Progenitor cell of endocrine pancreas (in vitro differentiated cells): ENCODE measurements at places on chromosomes 1 and 21.
A peak's percentile ranks its signal among the peaks of the same experiment; 100 is the strongest.

GRCh38 chr1:180907313-180908055, 5.2 kb upstream of the KIAA1614 start:
- no peak for DNase-seq

GRCh38 chr1:5994713-5995621, 2.7 kb upstream of the NPHP4 start:
- no peak for DNase-seq

GRCh38 chr1:244796719-244797406, 38.6 kb upstream of the COX20 start:
- peak; percentile 29 for DNase-seq

DNA sequence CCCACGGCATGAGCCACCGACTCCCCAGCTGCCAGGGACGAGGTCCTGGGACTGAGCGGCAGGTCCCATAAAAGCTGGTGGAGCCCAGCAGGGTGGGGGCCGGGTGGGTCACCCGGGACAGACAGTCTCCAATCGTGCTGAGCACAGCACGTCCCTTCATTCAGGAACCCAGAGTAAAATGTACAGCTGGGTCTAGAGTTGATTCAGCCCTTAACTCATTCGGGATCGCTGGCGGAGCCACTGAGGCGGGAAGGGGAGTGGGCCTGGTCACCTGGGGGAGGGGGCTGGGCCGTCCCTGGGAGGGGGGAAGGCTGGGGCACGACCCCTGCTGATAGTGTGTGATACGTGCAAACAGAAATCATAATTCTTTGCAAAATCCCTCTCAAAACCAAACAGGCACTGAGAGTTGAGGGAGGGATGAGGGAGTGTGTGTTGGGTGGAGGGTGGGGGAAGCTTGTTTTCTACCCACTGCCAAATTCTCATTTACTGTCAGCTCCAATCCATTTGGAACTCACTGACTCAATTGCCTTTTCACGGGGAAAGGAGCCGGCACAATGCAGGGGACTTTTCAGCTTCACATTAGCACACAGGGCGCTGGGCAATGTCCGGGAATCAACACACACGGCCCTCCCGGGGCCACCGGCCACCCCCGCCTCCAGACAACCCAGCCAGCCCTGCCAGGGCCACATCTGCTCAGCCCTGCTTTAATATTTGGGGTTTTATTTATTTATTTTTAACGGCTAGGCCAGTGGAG, 13.8 kb downstream of the CASZ1 start:
- DNase-seq = no peak

- no peak for DNase-seq
Observed at GRCh38 chr1:43990271-43991199, 864 bp upstream of the CCDC24 start.

GRCh38 chr21:34526618-34527290, 14.7 kb upstream of the KCNE1 start:
- DNase-seq = peak; percentile 47

DNA sequence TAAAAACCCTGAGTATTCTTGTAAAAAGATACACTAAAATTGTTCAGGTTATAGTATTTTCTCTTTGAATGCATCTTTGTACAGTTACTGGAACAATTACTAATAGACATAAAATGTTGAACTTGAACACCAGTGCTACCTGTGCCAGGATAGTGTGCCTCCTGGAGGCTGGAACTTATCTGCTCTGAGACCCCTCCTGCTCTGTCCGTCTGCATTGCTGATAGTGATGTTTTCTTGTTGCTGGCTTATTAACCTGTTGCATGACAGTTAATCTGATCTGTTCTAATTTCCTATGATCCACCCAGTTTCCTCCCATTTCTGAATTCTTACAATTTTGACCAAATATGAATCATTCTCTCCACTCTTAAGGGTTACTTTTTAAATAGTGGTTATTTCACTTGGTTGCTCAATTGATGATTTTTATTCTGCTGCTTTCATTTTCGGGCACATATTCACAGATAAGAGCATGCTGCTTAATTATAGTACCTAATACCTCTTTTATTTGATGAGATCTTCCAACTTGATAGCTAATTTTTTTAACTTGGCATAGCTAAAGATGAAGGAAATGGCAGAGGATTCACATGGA, 101.4 kb downstream of the CC2D1B start:
- DNase-seq = no peak

- no peak for DNase-seq
Observed at GRCh38 chr1:228870041-228870713, 134.9 kb downstream of the RHOU start.

DNA sequence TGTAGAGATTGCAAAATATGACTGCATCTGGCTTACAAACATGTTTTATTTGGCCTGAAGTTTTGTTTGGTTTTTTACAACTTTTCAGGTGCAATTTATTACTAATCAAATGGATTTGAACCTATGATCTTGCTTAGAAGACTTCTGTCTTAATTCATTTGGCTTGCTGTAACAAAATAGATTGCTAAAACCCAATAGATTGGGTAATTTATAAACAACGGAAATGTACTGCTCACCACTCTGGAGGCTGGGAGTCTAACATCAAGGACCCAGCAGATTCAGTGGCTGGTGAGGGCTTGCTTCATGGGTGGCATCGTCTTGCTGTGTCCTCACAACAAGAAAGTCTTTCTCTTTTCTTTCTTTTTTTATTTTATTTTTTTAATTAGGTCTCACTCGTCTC, 72.9 kb downstream of the LBR start:
- DNase-seq = no peak

- DNase-seq = no peak
Observed at GRCh38 chr1:159823406-159823805, 3.3 kb upstream of the SLAMF8 start.

GRCh38 chr1:30511991-30512913, 211.1 kb downstream of the MATN1 start:
- DNase-seq = peak; percentile 5

DNA sequence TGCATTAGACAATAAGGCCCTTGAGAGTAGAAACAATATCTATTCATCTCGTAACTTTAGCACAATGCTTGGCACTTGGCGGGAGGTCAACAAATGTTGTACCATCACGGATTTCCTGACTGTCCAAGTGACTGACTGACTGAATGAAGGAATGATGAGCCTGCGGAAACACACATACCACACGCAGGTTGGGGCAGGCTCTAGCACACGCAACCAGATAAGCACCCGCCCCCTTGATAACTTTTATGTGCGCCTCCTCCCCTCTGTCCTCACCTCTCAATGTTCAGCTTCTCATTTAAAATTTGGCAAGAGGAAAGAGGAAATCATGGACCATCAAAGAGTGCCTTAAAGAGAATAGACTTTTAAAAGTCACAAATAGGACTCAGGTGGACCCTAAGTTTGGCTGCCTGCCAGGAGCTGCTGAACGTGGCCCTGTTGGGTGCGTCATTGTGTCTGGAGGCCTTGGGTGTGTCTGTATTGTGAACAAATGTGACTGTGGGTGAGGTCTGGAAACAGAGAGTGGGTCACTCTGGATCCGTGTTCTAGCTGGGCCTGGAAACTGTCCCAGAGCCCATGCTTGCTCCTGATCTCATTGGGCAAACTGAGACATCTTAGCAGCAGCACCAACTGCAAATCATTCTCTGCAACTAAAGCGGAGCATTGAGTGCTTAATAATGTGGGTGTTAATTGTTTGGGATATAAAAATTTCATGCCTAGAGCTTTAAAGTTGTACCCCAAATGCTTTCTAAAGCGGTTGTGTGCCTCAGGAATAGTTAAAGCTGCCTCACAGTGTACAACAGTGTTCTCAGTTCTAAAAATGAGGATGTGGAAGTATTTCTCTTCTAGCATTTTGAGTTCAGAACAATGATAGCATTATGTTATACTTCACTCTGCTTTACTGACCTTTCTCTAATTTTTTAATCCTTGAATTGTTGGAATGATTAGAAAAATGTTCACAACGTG, 47.6 kb upstream of the ABCG1 start:
- DNase-seq = no peak

- no peak for DNase-seq
Observed at GRCh38 chr21:35375115-35375514, 326.0 kb upstream of the RUNX1 start.

DNA sequence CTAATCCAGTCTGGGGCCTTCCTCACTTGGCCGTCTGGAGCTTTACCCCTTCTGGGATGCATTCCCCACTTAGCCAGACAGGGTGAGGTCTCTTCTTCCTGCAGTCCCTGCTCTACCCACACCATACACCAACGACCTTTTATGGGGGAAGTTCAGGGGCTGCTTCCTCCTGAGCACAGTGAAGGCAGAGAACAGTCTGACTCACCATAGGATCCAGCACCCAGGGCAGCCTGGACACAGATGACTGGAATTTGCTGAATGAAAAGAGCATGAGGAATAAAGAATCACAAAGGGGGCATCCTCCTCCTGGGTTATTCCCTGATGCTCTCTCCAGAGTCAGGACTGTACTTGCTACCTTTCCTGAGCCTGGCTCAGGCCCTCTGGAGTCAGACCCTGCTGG, 4.6 kb upstream of the FOXE3 start:
- no peak for DNase-seq

GRCh38 chr1:223776075-223776814, 63.9 kb downstream of the CAPN2 start:
- no peak for DNase-seq

DNA sequence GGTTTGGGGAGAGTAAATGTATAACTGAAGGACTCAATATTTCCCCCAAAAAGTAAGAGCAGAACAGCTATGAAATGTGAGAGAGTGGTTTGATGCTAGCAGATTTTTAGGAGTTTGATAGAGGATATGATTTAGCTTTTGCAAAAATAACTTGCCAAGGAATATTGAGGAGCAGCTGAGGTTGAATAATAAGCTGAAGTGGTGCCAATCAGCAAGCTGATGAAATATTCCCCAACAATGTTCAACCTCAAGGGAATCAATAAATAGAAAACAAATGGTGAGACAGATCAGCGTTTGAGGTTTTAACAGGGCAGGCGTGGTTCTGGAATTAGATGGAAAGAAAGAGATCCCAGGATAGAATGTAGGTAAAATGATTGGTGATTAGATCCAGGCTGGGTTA, 413.4 kb upstream of the ADAMTS5 start:
- no peak for DNase-seq

DNA sequence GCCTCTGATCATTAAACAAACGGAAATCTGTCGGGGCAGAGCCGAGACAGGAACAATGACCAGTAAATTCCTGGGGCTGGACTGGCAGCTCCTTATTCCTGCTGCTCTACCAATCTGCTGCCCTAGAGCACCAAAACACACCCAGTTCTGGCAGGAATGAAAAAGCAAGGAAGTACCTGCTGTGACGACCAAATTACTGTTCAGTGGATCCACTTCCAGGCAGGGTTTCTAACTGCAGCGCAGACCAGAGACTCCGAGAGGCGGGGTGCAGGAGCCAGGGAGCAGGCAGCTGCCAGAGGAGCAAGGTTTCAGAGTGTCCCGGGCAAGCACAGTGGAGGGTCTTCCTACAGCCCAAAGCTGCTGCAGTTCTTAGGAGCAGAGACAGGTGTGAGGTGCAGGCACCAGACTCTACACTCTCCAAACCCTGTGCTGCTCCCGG, 32.4 kb downstream of the KANK4 start:
- DNase-seq = no peak

DNA sequence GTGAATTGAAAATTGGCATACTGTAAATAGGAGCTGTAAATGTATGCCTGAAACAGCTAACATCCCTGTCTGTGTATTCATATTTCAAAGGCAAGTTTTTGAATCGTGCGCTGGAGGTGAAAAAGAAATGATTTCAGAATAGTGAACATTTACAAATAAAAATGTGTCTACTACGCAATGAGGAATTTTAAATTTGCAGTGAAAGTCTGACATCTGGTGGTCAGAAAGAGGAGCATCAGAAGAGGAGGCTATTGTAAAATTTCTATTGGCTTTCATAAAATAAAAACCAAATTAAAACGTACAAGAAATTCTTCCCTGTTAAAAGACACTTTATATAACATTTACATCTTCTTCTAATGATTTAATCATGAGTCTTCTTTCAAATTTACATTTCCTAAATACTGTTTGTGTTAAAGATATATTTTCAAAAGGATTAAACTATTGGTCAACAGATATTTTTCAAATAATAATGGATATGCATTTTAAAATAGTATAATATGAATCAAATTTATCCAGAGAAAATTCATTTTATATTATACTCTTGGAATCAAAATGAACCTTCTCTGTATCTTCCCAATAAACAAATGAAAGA, 113.7 kb upstream of the RRP15 start:
- no peak for DNase-seq

DNA sequence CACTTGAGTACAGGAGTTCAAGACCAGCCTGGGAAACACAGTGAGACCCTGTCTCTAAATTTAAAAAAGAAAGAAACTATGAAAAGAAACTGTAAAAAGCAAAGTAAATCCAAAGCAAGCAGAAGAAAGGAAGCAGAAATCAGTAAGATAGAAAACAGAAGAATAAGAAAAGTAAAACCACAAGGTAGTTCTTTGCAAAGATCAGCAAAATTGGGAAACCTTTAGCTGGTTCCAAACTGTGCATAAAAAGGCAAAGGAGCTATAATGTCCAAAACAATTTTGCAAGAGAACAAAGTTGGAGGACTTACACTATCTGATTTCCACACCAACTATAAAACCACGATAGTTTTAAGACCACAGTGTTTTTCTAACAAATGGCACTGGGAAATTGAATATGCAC, 218.8 kb downstream of the RPS6KC1 start:
- no peak for DNase-seq

- no peak for DNase-seq
Observed at GRCh38 chr1:63027176-63027575, 243.2 kb downstream of the ATG4C start.

GRCh38 chr1:37601441-37601840, 5.7 kb upstream of the GNL2 start:
- DNase-seq = no peak

DNA sequence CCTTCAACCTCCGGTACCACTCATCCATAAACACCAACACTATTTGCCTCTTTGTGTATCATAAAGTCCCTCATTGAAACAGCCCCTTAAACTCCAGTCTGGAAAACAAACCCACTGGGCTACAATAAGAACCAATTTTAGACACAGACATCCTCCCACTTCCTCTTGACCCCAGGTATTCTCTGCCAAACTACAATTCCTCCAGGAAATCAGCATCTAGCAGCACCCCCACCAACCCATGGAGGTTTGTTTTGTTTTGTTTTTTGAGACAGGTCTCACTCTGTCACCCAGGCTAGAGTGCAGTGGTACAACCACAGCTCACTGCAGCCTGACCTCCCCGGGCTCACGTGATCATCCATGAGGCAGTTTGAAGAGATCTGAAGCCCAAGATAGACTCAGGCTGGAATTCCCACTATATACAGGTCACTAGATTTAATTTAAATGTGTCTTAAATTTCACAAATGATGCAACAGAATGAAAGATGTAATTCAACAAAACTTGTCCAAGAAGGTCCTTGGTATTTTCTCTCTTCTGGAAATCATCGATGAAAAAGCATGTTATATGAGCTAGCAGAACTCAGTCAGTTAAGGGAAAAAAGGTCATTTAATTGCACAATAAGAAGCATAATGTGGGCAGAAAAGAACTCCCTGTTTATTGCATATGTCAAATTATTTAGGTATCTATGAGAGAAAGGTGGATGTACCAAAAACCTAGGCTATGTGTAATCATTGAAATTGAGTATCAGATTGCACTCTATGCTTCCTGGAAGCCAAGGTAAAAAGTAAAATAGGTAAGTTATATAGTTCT, 30.3 kb downstream of the TCP10L start:
- DNase-seq = no peak
